NCI-H1436 treated with DMSO at 0.1 percent for 48 hours (cell line): ENCODE measurements at places on chromosomes 1 and 21.

DNA sequence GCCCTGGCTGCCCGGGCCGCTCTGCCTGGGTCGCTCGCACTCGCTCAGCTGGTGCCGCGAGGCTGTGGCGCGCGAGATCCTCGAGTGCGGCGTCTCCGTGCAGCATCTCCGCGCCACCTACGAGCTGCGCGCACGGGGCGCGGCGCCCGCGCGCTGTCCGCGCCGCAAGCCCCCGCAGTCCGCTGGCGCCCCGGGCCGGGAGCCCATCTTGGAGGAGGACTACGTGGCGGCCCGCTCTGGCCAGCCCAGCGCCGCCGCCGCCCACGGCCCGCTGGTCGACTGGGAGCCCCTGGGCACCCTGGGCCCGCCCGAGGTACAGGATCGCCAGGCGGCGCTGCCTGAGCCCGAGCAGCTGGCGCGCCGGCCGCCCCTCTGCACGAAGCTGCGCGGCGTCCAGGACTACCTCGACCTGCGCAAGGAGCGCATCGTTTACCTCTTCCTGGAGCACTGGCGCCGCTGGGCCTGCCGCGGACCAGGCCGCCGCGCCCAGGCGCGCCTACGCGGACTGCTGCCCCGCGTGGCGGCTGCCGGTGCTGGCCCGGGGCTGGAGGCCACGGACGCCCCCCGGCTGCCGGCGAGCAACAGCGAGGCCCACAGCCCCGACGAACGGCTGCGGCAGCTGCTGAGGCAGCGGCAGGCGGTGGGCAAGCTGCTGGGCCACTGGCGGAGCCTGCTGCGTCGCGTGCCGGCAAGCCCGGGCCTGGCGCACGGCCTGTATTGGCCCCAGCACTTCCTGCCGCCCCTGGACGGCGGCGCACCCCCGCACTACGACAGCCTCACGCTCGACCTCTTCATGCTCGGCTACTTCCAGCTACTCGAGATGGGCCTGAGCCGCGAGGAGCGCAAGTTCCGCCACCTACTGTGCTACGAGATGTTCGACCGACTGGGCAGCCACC lies 10.9 kb downstream of the TNFRSF25 start:
- DNase-seq = no peak

DNA sequence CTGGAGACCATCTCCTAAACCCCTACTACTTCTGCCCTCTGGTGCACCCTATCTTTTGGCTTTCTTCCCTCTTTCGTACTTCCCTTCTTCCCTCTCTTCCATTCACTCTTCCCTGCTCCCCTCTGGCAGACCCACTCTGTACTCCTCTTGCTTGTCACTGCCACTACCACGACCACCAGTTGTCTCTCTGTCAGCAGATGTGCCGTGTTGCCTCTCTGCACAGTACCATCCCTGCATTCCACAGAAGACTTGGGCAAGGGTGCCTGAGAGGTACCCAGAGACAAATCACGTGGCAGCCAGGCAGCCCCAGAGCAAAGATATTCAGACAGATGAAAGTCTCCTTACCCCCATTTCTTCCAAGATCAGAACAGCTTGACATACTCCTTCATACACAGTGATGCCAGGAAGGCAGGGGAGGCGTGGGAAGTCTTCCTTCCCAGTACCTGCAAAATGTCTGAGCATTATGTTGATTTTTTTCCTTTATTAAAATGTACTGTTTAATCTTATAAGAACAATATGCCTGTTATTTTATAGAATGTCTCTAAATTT lies 15.0 kb downstream of the CAMSAP2 start:
- no peak for DNase-seq

DNA sequence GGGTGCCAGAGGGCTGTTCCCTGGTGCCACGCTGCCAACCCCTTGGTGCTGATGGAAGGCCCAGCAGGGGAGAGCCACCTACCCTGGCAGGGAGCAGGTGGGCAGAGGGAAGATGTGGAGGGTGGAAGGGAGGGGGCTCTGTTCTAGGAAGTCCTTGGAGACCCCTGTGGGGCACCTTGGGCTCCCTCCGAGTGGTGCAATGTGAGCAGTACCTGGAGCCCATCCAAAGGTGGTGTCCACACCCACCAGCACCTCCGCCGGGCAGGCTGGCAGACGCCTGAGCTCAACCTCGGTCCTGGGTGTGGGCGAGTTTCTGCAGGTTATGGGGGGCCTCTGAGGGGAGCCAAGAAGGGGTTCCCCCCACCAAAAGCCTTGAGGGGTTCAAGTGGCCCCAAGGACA lies 11.3 kb upstream of the DNMT3L start:
- DNase-seq = no peak

DNA sequence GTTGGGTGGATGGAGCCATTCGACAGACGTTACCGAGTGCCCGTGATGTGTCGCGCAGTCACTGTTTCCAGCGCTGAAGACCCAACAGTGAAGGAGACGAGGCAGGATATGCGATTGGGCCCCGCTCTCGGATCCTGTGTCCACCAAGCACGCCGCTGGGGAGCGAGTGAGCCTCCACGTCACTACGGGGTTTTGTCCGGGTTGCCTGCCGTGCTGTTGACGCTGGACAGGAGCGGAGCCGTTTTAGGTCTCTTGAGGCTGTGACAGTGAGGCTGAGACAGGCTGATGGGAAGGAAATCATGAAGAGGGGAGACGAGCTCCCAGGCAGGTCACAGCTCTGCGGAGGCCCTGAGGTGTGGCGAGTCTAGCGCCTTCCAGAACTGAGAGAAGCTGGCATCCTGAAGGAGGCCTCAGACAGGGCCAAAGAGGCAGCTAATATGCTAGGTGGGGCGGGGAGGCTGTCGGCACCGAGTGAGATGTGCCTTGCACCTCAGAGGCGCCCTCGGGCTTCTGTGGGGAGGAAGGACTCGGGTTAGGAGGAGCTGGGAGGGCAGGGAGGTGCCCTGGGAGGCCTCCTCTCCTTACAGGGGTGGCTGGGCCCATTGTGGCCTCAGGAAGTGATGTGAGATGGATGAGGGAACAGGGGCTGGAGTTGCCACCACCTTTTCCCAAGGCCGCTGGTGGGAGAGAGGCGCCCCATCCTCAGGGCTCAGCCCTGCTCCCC lies 196.0 kb upstream of the TMEM51 start:
- no peak for DNase-seq

DNA sequence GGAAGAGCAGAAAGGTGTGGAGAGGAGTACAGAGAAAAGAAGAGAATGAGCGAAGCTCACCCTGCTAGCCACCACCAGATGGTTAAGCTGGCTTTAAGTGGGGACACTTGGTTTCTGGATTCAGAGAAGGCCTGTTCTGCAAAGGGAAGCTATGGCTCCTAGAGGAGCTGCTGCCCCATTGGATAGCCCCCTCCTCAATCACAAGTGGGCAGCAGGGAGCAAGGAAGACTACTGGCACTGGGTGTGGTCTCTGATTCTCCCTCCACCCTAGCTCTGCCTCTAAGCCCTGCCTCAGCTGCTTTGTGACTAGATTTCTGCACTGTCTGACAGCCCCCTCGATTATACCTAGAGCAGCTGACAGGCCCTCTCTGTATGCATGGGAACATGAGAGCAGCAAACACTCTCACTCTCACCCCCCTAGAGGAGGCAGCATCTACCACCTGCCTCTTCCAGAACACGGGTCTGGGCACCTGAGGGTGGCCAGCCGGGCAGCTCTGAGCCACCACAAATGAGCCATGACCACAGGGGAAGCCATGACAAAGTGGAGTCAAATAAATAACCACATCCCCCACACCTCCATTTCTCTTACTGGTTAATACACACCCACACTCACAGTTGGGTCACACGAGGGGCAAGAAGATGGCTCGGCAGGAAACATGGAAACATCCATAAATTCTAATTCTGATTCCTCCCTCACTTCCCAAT lies 13.6 kb downstream of the PLEKHA6 start:
- no peak for DNase-seq

- DNase-seq = no peak
Observed at GRCh38 chr1:66197785-66198184, 336.2 kb upstream of the SGIP1 start.

DNA sequence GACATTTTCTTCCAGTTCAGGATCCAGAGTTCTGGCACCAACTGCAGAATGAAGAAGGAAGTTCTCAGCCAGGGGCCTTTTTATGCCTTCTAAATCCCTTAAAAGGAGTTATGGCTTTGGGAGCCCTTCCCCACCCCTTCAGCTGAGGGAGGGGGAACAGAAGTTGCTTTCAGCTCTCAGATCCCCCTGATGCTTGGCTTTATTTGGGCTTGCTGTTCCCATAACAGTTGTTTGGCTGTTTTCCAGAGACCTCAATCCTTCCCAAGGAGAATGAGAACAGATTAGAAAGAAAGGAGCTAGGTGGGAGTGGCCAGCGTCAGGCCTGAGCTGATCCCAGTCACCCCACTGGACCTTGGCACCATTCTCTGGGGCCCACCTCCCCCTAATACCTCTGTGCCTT lies at the start of gene RPE65:
RPE65 (minus strand) TSS at position 54 of the 400 bp plus-strand sequence; CDS start at position 5, 49 bp downstream.
- no peak for DNase-seq

DNA sequence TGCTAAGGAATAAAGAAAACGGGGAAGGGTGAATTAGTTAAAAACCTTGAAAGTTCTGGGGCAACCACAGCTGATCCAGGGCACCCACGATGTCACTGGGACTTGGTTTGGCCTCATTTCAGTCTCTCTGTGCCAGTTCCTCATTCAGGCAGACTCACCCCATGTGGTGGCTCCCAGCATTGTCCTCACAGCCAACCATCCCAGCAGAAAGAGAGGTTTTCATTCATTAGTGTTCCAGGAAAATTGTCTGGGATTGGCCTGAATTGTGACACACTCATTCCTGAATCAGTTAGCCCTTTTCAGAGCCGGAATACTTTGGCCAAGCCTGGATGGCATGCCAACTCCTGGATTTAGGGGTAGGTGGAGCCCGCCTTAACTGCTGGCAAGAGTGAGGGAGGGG lies 367.7 kb downstream of the PRDM2 start:
- no peak for DNase-seq

DNA sequence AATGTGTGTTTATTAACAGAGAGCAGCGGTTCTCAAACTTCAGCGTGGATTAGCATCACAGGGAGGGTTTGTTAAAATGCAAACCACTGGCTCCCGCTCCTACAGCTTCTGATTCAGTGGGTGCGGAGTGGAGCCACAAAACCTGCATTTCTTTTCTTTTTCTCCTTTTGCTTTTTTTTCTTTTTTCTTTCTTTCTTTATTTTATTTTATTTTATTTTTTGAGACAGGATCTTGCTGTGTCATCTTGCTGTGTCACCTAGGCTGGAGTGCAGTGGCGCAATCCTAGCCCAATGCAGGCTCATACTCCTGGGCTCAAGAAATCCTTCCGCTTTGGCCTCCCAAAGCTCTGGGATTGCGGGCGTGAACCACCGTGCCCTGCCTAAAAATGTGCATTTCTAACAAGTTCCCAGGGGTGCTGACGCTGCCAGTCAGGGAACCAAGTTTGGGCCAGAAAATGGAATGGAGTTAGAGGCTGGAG lies 20.9 kb upstream of the SLC1A7 start:
- DNase-seq = no peak

- no peak for DNase-seq
Observed at GRCh38 chr1:75083848-75084514, 50.2 kb upstream of the LHX8 start.

DNA sequence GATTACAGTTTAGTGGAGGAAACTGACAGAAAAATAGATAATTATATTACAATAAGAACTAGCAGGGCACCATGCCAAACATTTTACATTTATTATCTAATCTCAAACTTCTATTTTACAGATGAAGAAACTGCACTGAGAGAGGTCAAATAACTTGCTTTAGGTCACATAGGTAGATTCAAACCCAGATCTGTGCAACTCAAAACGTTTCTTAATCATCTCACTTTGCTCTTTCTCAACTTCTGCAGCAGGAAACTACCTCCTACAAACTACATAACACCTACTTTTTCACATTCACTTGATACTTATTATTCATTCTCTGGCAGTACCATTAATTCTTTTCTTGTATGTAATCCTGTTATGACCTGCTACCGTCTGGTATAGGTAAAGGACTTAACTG lies 49.9 kb upstream of the BCL10 start:
- no peak for DNase-seq

GRCh38 chr1:175870217-175870616 lies 126.8 kb upstream of the TNR start:
- no peak for DNase-seq
